ENCODE measurements at places on chromosomes 3 and 15.

- DNase-seq, result no peak
Measured at GRCh38 chr15:39501366-39502081, 79.4 kb upstream of the THBS1 start.

DNA sequence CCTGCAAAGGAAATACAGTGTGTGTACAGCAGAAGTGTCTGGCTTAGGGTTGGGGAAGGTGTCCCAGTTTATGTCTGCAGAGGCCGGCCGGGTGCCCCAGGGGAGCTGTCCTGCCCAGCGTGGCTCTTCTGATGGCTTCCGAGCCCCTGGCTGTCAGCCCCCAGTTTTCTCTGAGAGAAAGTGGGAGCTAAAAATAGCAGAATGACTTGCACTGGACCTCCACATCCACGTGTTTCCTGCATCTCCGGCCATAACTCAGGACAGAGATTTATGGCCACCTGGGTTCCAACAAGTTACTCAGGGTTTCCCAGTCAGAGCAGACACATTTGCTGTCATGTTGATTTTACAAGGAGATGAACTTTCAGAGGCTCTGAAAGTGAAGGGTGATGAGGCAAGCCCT, 192.0 kb downstream of the ATP10A start:
- DNase-seq, result no peak

DNA sequence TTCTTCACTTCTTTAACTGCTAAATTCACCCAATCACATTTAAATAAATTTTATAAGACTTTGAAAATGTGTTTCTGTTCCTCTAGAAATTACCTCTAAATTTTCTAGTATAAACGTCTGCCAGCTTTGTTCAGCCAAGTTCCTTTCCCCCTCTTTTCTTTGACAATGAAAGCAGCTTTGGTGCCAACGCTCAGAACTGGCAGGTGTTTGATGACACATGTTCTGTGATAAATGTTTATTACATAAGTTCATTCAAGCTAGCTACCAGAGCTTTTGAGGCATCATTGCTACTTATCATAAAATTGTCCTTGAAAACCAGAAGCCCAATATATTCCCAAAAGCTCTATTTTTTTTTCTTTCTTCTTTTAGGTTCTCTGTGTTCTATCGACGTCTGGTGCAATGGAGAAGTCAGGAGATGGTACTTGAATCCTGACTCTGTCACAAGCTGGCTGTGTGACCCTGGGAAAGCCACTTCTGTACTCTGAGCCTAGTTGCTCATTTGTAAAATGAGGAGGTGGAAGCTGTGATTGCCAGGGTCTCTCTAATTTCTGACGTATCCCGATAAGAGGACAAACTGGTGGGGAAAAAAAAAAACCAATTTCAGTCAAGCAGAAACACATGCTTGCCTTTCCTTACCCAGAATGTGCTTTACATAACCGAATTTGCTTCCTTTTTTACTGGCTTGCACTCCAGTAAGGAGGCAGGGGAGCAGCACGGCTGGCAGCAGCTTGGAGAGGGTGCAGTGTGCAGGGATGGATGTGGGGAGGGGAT, 187.1 kb upstream of the LPP start:
- no peak for DNase-seq

DNA sequence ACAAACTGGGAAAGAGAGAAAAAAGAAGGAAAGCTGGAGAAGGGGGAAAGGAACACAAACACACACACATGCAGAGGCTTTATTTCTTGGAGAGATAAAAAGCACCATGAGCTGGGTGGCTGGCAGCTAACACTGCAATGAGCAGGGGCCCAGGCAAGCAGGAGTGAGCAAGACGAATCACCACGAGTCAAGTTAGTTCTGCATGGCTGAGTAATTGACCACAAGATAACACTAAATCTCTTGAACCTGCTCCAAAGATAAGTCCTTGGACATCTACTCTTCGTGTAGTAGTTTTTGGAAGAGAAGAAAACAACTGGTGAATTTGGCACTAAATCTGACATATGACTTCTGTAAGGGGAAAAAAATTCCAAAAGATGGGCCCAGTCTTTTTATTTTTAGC, 100.9 kb downstream of the MYO5A start:
- no peak for DNase-seq

DNA sequence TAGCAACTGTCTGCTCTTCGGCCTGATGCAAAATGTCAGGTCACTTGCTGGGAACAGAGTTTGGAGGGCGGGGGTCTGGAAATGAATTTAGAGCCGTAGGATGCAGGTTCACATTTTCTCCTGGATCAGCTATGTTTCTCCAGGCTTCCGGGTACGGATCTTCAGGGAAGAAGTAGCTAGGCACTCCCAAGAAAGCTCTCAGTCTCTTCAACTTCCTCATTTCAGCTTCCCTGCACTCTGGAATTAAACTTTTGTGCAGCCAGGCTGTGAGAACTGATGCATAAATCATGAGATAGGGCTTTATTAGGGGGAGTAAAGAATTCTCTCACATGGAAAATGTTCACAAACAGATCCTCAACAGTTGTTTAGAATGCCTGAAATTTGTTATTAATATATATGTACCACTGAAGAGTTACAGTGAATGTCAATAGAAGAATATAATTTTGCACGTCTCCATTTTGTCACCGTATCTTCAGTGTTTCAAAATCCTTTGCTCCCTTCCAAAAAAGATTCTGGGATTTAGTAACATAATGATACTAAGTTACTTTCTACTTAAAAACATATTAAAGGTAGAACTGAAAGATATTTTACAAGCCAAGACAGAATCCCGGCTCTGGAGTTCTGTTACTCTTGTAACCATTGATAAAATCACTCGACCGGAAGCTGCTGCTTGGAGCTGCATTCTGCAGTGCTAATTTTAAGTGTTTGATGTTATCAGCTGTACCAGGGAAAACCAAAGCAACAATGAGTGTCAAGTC, 178.5 kb upstream of the P2RY1 start:
- DNase-seq, result no peak

DNA sequence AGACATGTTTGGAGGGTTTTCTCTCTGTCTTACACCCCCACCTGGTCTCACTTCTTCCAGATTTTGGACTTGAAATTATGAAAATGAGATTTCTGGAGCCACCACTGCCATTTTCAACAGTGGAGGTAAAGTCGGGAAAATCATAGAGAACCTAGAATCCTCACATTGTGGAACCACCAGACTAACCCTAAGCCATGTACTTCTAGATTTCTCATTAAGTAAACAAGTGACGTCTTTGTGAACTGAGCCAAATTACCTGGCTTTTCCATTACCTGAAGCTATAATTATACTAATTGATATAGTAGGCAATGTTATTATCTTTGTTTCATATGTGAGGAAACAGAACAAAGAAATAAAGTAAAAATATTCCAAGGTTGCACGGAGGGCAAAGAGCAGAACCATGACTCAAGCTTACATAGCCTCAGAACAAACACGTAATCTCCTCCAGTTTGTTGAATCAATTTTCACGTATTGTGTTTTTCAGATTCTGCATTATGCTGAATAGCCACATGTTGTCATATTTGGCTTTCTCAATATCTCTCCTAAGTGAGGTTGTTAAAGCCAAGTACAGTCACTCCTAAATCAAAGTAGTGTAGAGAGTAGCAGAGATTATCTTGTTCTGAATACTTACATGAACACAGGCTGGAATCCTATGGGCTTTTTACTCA, 101.3 kb upstream of the CMC1 start:
- DNase-seq, result no peak

GRCh38 chr3:25084016-25084415, 344.0 kb upstream of the RARB start:
- DNase-seq, result no peak

GRCh38 chr15:85541744-85542143, 161.3 kb downstream of the AKAP13 start:
- no peak for DNase-seq

- no peak for DNase-seq
Measured at GRCh38 chr15:67148196-67148701, 82.8 kb downstream of the SMAD3 start.

GRCh38 chr3:45180051-45180450, 33.9 kb upstream of the CDCP1 start:
- no peak for DNase-seq

- DNase-seq, result no peak
Measured at GRCh38 chr15:80199366-80199765, 46.6 kb downstream of the FAH start.

DNA sequence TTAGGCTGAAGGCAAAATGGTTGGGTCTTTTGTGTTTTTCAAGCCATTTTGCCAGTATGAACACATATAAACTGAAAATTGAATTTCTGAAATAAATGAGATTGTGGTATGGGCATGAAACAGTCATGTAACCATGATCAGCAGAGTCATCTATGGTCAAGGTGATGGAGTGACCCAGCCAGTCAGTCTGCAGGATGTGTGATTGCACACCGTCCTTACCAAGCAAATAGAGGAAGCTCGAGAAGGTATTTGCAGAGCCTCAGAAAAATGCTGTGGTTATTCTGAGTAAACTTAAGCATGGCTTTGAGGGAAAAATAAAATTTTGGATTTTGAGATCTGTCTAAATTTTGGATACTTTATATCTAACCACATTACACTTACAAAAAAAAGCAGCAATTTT, 95.9 kb upstream of the RNF7 start:
- DNase-seq, result no peak

DNA sequence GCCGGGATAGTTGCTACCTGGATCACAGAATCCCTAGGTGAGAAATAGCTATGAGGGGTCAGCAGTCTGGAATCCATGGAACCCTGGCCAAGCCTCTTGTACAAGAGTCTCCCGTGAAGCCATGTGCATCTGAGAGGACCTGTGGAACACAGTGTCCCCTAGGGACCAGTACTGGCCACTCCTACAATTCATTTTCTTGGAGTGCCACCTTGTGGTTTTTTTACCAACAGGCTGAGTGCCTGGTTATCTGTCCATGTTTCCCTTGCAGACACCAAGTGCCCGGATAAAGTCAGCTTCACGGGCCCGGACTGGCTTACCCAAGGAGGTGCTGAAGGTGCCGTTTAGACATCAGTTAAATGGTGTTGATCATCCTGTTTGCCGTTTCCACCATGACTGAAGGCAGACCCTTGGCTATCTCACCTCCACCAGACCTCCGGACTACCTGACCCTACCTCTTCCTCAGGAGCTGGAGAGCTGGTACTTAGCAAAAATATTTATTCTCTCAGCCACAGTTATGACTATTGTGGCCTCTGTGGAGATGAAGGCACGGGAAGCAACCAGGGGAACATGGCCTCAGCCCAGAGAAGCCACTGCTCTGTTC, 93.9 kb downstream of the RBPMS2 start:
- peak; percentile 20 for DNase-seq

- no peak for DNase-seq
Measured at GRCh38 chr3:142081178-142081577, 68.2 kb downstream of the TFDP2 start.

- no peak for DNase-seq
Measured at GRCh38 chr15:91966194-91966552, 112.7 kb downstream of the SLCO3A1 start.

DNA sequence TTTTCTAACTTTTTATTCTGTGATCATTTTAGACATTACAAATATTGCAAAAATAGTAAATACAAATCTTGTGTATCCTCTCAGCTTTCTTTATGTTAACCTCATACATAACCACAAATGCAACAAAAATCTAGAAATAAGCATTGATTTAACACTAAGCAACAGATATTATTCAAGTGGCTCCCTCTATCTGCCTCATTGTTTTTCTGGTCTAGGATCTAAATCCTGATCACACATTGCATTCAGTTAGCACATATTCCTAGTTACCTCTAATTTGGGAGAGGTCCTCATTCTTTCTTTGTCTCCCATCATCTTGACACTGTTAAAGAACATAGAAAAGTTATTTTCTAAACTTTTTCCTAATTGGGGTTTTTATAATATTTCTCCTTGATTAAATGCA, 1126.0 kb downstream of the ROBO2 start:
- no peak for DNase-seq

DNA sequence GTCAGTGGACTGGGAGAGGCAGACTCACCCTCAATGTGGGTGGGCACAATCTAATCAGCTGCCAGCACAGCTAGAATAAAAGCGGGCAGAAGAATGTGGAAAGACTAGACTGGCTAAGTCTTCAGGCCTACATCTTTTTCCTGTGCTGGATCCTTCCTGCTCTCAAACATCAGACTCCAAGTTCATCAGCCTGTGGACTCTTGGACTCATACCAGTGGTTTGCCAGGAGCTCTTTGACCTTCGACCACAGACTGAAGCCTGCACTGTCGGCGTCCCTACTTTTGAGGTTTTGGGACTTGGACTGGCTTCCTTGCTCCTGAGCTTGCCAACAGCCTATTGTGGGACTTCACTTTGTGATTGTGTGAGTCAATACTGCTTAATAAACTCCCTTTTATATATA, 68.0 kb downstream of the CNTN3 start:
- no peak for DNase-seq
